ENCODE measurements at places on chromosomes 12 and 14. TPM values are rescaled to one million over a fixed set of nuclear protein-coding genes. Genes with fewer than 3 reads are reported as not detected.

The GRIP1 gene
- total RNA-seq, result 3.0 TPM

The KIAA0586 gene
- 17.5 TPM for total RNA-seq

The KITLG gene
- 14.7 TPM for total RNA-seq

DNA sequence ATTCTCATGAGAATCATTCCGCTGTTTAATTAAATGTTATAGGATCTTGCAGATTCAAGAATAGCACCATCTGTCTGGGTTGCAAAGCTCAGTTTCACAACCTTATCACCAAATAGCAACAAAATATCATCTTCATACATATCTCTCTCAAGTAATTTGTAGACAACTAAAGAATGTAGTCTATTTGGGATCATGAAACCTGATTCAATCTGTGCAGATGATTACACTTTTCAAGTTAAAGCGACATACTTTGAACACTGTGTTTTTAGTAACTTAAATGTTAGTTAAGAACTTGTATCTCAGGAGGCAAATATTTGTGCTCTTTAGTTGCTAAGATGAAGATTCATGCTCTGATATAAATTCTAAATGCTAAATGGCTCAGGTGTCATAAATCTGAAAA is 14.8 kb downstream of the MED13L start:
- DNase-seq, result no peak

GRCh38 chr12:113149361-113150150 is at the start of gene CFAP73:
TSS of gene CFAP73 (plus strand) at chr12:113149724. CDS start at chr12:113149858, 134 bp downstream.
- no peak for DNase-seq

- no peak for DNase-seq
Observed at GRCh38 chr14:49584058-49584457, 2.1 kb downstream of the RPS29 start.

DNA sequence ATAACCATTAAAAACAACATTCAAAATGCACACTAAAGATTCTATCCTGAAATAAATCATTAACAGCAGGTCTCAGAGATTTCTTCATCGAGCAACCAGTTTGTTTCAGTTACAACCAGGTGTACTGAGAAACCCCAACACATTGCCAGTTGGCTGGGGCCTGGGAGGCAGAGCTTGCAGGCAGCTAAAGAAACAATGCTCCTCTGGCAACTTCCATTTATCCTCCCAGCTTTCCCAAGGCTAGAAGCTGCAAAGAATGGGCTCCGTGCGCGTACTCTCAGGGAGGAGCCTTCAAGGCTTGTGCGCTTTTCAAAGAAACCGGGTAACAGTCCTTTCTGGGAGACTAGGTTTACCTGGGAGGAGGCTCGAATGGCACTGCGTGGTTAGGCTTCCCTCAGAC is 181.6 kb downstream of the MSRB3 start:
- DNase-seq, result no peak

GRCh38 chr14:104794099-104794498 is 1.4 kb downstream of the AKT1 start:
- no peak for DNase-seq

GRCh38 chr14:81193924-81194633 is 26.7 kb downstream of the GTF2A1 start:
- DNase-seq, result no peak

- no peak for DNase-seq
Observed at GRCh38 chr12:9973949-9974348, 2.7 kb downstream of the CLEC12A start.

GRCh38 chr12:87141091-87141490 is 884.9 kb upstream of the MGAT4C start:
- no peak for DNase-seq

- no peak for DNase-seq
Observed at GRCh38 chr12:67320614-67321295, 51.6 kb downstream of the CAND1 start.

DNA sequence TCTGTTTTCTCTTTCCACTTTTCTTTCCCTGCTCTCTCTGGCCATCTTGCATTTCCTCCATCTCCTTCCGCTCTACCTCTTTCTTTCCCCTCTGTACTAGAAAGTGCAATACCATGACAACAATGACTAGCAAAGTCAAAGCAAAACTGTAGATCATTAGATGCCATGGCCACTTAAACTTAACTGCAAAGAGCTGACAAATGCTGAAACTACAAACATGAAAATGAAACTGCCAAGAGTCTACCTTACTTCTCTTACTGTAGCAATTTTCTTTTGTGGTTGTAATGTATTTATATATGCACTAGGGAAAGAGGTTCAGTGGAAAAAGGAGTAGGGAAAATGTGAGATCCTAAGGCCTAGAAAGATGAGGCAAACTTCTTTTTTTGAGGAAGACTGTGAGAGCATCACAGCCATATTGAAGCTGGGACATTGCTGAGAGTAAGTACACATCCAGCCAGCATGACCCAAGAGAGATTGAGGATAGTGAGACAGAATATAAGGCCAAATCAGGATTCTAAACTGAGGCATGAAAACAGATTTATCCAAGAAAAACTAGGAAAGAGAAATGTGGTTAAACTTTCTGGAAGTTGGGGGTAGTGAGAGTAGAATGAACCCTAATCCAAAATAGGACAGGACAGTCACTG is 276.6 kb upstream of the NAV3 start:
- no peak for DNase-seq

- DNase-seq, result no peak
Observed at GRCh38 chr12:117547209-117547608, 185.8 kb upstream of the NOS1 start.

DNA sequence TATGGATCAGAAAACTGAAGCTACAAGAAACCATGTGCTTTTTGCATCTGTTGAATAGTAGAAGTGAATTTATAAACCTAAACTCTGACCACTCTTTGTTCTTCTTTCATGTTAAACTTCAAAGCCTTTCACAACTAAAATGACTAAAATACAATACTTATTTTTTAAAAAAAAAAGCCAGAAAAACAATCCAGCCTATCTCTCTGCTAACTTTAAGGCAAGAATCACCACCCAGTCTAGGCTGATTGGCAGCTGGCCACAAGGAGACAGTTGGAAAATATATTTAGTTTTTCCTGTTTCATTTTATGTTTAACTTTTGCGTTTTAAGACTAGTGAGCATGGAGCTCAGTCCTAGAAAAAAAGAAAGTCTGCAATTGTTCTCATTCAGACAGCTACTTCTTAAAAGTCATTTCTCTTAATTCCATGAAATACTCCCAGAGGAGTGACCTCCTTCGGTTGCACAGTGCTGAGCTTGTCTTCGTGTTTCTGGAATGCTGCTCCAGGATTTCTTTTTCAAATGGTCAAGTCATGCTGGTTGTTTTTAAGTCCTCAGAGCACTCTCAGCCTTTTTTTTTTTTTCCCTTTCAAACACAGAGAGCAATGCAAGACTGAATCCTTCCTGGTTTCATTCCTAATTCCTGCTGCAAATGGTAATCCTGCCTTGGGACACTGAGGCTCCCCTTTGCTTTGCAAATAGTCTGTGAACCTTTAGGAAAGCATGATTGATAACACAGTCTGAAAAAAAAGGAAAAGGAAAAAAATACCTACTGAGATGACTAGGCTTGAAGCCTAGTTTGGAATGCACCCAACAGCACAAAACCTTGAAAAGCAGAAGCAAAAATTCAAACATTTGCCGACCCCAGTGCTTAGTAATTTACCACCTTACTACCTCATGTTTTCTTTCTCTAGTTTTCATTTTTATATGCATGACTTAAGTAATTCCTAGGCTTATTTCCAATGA is 233.3 kb upstream of the DAAM1 start:
- no peak for DNase-seq
